Fibroblast of lung (primary cell): ENCODE measurements at places on chromosomes 16 and 17. TPM values are rescaled to one million over a fixed set of nuclear protein-coding genes. Genes with fewer than 3 reads are reported as not detected.

Gene RDM1
- under 0.01 and 0.83 TPM in 2 replicates for total RNA-seq

Gene AARS1
- 440 and 596 TPM in 2 replicates for total RNA-seq

Gene ACSF2
- 21.1 and 23.6 TPM in 2 replicates for total RNA-seq

Gene GPR179
- under 0.01 TPM in 2 replicates for total RNA-seq

Gene WIPF2
- 4.6 and 7.6 TPM in 2 replicates for total RNA-seq

Gene OR1F1
- total RNA-seq, result not detected in 2 replicates

Gene MAF
- total RNA-seq, result 26.7 and 27.7 TPM in 2 replicates

DNA sequence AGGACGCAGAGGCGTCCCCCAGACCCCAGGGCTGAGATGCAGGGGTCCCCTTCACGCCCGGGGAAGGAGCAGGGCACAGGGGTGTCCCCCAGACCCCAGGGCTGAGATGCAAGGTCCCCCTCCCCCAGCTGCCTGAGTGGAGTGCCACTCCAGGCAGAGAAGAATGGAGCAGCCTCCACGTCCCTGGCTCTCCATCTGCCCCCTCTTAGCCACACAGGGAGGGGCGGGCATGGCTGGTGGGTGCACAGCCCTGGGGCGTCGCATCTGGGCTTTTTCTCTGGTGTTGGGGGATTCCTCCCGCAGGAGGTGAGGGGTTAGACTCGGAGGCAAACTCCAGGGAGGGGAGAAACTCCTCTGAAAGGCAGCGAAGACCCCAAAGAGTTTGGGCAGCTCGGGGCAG lies 17.5 kb downstream of the CIBAR2 start:
- no peak for DNase-seq

- DNase-seq, result no peak
Observed at GRCh38 chr17:51142597-51142996, 10.8 kb upstream of the NME1 start.

- no peak for DNase-seq
Observed at GRCh38 chr16:72975809-72976437, 72.0 kb downstream of the ZFHX3 start.

DNA sequence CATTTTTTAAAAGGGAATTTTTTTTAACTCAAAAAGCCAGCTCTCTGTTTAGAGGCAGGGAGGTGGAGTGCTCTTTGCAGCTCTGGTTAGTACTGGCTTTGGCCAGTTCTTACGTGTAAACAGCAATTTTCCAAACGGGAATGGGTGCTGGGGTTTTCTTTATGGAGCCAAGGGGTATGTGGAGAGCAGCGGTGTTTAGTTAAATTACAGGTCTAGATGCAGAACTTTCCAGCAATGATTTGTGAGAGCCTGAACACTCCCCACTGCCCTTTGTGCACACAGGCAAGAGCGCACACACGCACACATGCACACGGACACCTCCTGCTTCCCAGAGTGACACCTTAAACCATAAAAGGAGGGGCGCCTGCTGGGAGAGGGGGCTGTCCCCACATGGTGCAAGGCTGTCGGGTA lies 140.2 kb downstream of the MSI2 start:
- DNase-seq, result no peak

DNA sequence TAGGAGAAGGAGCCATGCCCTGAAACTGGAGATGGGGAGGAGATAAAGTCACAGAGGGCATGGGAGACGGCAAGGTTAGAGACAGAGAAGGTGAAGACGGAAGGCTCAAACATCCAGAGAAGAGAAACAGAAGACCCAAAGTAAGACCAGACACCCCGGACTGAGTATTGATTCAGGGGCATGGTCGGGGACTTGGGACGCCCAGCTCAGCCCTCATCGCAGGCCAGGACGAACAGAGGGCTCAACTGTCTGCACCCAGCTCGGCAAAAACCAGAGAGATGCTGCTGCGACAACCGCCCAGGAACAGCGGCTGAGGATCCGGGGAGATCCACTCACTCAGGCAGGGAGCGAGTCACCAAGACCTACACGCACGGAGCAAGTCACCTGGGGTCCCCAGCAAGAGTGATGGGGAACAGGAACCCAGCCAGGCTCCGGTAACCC lies 999 bp downstream of the XYLT1 start:
- no peak for DNase-seq

DNA sequence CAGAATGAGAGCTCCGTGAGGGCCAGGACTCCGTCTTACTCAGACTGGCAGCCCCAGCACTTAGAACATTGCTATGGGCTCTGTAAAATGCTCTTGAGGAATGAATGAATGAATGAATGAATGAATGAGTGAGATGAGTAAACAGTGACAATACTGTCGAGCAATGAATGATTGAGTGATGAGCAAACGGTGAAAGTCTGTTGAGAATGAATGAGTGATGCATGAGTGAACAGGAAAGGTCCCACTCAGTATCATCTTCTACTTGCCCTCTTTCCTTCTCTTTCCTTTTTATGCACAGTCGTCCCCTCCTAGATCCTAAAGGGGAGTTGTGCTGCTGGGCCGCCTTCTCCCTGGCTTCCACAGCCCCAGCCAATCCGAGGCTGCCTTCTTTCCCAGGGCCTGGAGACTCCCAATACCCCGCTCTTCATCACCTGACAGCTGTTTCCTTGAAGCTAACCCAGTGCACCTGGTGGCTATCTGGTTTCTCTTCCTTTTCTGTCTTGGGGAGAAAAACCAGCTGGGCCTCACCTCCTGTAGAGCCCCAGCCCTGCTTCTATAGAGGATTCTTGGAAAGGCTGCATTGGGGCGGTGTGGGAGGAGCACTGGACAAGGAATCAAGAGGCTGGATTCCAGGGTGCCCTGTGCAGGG lies 32.7 kb upstream of the CACNG1 start:
- no peak for DNase-seq

- no peak for DNase-seq
Observed at GRCh38 chr16:5895137-5895536, 797.5 kb upstream of the EEF2KMT start.

GRCh38 chr16:48366165-48367093 lies 18.8 kb downstream of the SIAH1 start:
- DNase-seq, result peak; percentile 98

- peak; percentile 17 for DNase-seq
Observed at GRCh38 chr17:80790021-80790765, 201.4 kb upstream of the CHMP6 start.

DNA sequence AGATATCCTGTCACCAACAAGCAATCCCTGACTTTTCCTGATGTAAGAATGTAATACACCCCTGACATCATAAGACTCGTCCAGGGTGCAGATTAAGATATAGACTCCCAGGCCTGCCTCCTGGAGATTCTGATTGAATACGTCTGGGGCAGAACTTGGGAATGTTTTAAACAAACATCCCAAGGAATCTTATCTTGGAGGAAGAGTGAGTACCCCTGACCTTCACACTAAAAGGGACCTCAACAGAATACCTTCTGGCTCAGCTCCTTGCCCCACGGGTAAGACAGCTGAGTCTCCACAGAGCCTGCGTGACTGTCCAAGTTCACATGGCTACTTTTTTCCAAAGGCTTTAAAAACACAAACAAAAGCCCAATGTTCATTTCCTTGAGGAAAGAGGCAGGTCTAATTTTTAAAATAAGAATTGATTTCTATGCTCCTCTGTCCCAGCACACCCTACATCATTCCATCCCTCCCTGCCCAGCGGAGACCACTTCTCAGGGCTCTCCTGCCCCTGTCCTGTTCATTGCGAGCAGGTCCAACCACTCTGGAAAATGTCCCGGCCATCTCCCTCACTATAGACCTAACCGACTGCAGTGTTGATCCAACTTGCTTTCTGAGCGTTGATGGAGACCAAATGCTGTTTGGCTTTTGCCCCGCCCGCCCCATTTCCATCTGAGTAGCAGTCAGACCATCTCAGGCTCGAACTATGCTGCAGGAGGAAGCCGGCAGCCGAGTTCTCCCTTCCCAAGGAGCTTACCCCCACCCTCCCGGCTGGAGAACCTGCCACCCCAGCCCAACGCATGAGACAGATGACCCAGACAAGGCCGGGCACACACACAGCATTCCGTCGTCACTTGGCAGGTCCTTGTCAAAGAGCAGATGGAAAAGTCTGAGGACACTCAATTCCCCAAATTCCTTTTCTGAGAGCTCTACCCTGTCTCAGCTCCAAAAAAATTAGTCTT lies 44.1 kb upstream of the MYH10 start:
- DNase-seq, result peak; percentile 48
